T-helper 9 cell (primary cell): ENCODE measurements at places on chromosomes 4 and X.

DNA sequence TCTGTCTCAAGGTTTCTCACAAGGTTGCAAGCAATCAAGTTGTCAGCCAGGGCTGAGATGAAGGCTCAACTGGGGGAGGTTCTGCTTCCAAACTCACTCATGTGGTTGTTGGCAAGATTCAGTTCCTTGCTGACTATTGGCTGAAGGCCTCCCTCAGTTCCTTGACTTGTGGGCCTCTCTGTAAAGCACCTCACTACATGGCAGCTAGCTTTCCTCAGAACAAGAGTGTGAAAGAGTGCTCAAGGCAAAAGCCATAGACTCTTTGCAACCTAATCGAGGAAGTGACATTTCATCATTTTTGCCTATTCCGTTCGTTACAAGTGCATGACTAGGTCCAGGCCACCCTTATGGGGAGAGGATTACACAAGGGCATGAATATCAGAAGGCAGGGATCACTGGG, 52.0 kb downstream of the CXorf58 start:
- DNase-seq = no peak

DNA sequence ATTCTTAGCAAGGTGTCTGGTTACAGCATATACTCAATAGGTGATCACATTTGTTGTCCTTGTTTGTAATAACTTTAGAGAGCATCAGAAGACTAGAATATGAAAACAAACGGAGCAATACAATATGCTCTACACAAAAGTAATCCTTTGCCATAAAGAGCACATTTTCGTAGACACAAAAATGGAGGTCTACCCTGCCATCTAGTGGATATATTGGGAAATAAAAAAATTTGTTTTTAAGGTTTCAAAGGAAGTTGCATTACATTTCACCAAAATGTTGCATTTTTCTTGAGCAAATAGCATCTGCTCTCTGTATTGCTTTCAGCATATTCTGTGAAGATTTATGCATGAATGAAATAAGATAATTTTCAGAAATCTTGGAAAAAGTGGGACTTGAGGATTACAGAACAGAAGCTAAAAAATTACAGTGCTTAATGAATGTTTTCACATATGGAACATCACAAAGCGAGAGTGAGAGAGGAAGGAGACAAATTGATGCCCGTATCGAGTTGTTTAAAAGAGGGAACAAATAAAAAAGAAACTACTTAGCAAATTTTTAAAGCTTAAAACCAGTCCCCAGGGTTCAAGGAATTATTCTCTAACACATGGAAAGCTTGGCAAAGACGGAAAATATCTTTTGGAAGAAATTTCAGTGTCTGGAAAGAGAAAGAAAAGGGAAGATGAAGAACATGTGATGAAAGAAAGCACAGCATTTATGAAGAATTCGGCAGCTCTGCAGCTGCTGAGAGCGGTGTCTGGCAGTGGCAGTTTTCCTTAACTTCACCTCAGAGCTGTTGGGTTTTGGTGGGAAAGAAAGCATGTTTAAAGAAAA, 390.1 kb downstream of the ANKRD50 start:
- DNase-seq = no peak

DNA sequence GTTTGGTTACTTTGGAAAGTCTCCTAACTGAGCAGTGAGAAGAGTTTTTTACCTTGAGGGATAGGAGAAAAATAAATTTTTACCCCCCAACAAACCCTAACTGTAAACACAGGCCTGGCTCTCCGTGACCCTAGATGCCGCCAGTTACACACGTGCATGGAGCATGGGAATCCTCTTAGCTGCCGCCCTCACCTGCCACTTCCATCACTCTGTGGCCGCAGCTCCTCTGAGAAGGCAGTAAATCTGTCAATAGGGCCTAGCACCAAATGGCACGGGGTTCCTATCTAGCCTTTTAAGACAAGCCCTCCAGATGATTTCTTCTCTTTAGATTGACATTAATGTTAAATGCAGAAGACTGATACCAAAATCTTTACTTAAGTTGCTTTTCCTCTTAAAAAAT, 330.3 kb upstream of the FAM241A start:
- no peak for DNase-seq

DNA sequence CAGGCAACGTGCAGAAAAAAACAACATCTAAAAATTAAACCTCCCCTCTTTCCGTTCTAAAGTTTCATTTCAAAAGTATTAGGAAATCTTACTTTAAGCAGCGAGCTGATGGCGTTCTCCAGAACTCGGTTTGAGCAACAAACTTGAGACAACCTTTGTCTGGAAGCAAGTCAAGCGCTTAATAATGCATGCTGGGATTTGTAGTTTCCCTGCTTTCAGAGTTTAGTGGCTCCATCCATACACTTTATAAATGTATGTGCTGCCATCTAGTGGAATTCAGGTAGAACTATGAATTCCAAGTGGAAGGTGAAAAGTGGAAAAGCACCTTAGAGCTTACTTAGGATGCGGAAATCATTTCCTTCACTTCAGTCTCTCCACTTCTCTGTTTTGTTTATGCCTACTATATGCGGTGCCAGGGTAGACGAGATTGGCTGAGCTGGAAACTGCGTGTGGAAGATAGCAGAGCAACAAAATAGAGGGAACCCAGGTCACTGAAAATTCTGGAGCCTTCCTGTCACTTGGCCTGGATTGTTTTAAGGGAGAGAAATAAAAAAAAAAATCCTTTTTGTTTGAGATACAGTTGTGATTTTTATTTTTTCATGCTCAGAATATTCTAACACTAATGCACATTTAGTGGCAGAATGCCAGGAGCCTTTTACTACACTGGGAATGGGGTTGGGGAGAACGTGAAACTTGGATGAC, at the start of gene BDH2:
BDH2 (minus strand) TSS at position 144 of the 702 bp plus-strand sequence. CDS start 3,580 bp downstream, outside the sequence.
- peak; percentile 6 for DNase-seq

DNA sequence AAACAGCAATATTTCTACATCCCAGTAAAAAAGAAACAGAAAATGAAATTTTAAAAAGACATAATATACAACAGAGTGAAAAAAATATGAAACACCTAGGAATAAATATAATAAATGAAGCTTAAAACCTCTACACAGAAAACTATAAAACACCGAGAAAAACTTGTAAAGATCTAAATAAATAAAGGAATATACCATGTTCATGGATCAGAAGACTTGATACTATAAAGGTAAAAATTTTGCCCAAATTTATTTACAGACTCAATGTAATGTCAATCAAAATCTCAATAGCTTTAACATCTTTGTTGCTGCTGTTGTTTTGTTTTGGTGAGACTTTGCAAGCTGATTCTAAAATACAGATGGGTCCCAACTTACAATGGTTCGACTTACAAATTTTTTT, 5.7 kb downstream of the TBC1D9 start:
- DNase-seq = no peak

DNA sequence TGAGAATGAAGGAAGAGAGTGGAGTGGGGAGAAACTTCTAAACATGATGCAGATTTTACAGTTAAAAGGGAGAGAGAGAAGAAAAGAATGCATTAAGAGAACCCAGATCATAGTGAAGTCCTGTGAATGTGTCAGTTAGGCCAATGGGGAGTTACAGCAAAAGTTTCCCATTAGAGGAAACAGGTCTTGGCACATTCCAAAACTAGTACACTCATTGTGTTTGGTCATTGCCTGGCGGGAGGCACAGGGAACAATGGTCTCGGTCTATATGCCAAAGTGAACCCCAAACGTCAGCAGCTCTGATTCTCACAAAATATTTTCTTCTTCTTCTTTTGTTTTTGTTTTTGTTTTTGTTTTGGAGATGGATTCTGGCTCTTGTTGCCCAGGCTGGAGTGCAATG, 284.5 kb upstream of the CTSO start:
- no peak for DNase-seq

- no peak for DNase-seq
These were observed 67.1 kb downstream of the DOCK11 start for GRCh38 chrX:118562582-118563164.

- DNase-seq = no peak
These were observed 661 bp downstream of the SPIN4 start for GRCh38 chrX:63350465-63350877.

DNA sequence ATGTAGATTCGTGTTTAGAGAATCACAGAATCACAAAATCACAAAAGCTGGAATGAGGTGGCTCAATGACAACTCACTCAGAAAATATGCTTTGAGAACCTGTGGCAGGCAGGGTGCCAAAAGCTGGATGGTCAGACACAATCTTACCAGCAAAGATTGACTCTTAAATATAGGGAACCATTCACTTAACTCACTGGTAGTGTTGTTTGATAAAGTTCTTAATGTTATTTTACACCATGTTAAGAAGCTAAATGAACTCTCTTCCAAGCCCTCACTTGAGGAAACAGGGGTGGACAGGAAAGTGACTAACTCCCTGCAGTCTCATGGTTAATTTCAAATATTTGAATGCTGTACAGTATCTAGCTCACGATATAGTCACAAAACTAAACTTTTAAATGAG, 5.7 kb upstream of the SCOC start:
- DNase-seq = no peak

- no peak for DNase-seq
These were observed 42.9 kb downstream of the PSAPL1 start for GRCh38 chr4:7391637-7392437.

GRCh38 chrX:12309744-12310076, 171.4 kb downstream of the FRMPD4 start:
- DNase-seq = no peak

DNA sequence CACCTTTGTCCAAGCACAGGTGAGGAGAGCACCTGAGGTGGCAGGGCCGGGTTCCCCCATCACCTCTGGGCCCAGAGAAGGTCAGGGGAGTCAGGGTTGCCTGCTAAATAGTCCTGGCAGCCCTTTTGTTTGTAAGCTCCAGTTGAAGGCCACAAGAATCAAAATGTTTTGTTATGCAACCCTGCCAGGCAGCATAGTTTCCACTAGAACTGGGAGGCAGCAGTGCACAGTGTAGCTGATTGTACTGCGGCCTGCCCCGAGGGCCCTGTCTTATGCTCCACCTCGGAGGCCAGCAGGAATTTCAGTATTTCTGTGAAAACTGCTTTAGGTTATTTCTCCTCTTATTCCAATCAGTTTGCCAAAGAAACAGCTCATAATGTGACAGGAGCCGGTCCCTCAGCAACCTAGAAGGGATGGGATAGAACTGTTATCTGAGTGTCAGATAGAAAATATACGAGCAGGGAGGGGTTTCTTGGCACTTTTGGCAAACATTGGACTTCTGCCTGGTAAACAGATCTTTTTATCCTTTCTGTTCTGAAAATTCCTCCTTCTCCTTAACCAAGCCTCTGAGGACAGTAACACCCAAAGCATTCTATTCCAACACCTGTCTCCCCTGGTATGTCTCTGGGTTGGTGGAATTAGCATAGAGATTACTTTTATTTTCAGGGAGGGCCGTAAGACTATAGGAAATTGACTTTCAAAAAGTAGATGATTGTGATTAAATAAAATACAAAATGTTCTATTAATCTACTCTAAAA, 93.6 kb downstream of the LNX1 start:
- no peak for DNase-seq

- no peak for DNase-seq
These were observed 163.0 kb downstream of the FAM13A start for GRCh38 chr4:88893961-88894360.

GRCh38 chrX:154486396-154487207, at the start of gene UBL4A:
Gene UBL4A, minus strand, starts transcription at chrX:154486615. Its CDS starts 31 bp downstream, at chrX:154486584.
- peak; percentile 47 for DNase-seq

GRCh38 chrX:88439935-88440334, 307.1 kb upstream of the CPXCR1 start:
- DNase-seq = no peak

GRCh38 chr4:7546809-7547367, 112.2 kb upstream of the PSAPL1 start:
- DNase-seq = no peak

DNA sequence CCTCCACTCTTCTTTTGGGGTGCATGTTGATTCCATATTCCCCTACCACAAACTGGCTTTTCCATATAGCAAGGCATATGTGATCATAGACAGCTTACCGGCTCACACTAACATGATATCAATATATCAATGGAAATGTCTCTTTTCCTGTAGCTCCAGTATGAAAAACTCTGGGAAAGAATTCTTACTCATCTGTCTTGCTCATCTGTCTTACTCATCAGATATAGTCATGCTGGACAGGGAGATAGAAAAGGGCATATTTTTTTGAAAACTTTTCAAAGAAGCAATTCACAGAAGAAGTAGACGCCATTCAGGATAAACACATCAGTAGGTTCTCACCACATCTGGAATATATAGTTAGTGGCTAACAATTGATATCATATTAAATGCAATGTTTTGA, 794.7 kb downstream of the RAB28 start:
- no peak for DNase-seq

- DNase-seq = no peak
These were observed 713.4 kb downstream of the PCDH18 start for GRCh38 chr4:136818811-136819330.
